ENCODE measurements at places on chromosomes 12 and 14.

DNA sequence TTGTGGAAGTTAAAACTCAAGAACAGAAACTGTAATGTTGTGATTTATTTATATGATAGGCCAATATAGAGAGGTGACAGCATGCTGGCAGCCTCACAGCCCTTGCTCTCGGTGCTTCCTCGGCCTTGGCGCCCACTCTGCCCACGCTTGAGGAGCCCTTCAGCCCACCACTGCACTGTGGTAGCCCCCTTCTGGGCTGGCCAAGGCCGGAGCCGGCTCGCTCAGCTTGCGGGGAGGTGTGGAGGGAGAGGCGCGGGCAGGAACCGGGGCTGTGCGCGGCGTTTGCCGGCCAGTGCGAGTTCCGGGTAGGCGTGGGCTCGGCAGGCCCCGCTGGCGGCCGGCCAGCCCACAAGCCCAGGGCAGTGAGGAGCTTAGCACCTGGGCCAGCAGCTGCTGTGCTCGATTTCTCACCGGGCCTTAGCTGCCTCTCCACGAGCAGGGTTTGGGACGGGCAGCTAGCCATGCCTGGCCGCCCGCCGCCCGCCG, 65.8 kb upstream of the SLC8A3 start:
- DNase-seq: no peak

- DNase-seq: no peak
Observed at GRCh38 chr12:109418848-109419480, 58.1 kb downstream of the KCTD10 start.

DNA sequence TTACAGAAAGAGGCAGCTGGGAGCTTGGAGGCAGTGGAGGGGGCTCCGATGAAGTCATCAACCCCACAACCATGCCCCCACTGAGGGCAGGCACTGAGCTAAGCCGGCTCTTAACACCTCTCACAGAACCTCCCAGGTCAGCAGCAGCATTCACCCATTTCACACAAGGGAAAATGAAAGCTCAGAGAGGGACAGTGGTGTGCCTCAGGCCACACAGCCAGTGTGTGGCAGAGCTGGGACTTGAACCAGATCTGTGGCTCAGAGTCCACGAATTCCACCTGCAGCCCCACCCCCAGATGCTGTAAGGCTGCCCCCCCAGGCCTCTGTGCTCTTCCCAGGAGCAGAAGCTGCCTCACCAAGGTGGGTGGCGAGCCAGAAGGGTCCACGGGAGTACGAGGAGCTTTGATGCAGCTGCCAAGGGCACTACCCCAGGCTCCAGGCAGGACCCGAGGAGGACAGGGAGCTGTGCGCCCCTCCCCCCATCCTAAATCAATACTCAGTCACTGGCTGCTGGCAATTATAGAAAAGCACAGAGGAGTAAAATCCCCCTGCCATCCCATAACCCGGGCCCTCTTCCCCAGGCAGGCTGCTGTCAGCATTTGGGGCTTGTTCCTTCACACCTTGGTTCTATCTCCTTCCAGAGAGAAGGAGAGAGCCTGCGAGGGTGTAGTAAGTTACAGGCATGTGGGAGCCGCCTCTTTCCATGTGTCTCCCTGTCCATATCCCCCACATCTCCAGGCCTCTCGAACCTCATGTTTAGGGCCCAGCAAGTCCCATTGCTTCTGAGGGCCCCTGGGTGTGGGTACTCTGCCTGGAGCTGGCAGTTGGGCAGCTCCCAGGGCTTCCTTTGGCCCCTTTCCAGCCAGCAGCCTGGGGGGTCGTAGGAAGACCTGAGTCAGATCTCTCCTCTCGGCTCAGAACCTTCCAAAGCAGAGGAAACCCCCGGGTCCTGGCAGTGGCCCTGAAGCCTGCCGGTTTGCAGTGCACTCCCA, 47.6 kb downstream of the FAM222A start:
- no peak for DNase-seq

GRCh38 chr12:19183121-19183838, 53.7 kb downstream of the PLEKHA5 start:
- DNase-seq: no peak

GRCh38 chr14:99081156-99081765, 190.7 kb downstream of the BCL11B start:
- DNase-seq: no peak

- no peak for DNase-seq
Observed at GRCh38 chr12:118922405-118922804, 58.9 kb upstream of the SRRM4 start.

GRCh38 chr12:32983332-32983731, 86.8 kb upstream of the PKP2 start:
- DNase-seq: no peak

GRCh38 chr12:87152075-87152474, 877.1 kb downstream of the C12orf50 start:
- DNase-seq: no peak

GRCh38 chr12:129201029-129201428, 347.8 kb downstream of the GLT1D1 start:
- no peak for DNase-seq

DNA sequence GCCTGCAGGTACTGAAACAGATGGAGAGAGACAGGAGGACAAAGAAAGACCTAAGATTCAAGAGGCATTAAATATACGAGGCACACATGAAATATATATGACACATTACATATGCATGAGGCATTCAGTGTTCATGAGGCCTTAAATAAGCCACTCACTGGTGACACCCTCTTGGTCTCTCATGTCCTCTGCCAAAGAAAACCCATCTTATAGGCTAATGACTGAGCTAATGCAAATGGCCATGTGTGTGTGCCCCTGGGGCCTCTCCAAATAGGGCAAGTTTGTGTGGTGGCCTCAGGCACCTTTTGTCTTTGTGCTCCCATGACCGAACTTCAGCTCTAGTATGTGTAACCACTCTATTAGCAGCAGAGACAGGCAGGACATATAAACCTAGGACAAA, 18.8 kb downstream of the COQ6 start:
- DNase-seq: no peak

GRCh38 chr12:124008595-124008994, 35.6 kb downstream of the ZNF664 start:
- no peak for DNase-seq

DNA sequence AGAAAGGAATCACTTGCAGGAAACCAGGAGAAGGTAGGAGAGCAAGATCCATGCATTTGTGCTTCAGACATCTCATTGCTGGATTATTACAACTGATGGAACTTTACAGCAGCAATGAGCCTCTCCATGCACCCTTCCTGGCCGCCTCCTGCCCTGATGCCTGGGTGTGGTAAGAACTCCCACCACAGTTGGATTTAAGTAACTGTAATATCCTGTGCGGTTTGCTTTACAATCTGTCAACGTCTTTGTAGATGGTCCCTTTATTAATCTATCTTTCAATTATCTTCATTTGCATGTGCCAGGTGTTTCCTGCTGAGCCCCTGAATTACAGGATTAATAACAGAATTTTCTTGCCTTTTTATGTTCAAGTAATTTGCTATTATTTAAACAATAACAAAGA, 1300.5 kb upstream of the TMEM132C start:
- DNase-seq: no peak

GRCh38 chr14:26917086-26917485, 319.3 kb upstream of the NOVA1 start:
- no peak for DNase-seq

DNA sequence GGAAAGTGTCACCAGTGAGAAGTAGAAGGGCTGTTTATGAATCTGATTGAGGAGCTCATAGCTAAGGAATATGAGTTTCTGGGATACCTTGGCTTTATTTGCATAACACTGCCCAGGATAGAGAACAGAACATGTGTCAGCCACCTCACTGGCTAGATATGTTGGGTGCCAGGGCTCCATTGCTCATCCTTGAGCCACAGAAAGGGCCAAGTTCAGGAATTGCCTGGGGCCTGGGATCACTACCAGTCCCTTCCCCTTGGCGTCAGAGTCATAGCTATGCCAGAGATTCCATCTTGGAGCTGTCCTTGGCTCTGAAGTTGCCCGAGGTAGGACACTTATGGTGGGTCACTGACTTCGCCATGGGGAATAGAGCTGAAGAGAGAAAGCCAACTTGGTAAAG, 49.0 kb downstream of the IFT43 start:
- DNase-seq: no peak

- DNase-seq: no peak
Observed at GRCh38 chr12:102051431-102051965, 10.3 kb downstream of the WASHC3 start.

DNA sequence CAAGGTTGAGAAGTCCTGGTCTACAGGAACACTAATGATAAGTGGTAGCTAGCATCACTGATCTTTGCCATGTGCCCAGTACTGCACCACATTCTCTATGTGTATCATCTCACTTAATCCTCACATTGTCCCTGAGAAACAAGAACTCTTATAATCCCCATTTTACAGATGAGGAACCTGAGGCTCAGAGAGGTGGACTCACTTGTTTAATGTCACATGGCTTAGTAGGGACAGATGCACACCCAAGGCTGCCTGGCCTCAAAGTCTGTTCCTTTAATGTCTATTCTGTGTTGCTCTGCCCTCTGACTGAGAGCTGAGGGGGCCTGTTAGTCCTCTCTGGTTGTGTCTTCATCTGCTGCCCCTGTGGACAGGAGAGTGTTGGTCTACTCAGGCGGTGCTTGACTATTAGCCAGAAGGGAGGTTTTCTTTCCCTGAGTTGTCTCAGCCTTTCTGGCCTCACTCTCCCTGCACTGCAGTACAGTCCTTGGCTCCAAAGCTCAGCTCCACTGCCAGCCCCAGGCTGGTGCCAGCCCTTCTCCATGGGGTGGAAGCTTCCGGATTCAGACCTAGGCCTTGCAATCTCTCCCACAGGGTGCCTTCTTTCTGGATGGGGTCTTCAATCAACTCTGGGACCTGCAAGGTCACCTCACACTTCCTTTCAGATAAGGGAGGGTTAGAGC, 4.9 kb upstream of the DYNLL1 start:
- DNase-seq: no peak

DNA sequence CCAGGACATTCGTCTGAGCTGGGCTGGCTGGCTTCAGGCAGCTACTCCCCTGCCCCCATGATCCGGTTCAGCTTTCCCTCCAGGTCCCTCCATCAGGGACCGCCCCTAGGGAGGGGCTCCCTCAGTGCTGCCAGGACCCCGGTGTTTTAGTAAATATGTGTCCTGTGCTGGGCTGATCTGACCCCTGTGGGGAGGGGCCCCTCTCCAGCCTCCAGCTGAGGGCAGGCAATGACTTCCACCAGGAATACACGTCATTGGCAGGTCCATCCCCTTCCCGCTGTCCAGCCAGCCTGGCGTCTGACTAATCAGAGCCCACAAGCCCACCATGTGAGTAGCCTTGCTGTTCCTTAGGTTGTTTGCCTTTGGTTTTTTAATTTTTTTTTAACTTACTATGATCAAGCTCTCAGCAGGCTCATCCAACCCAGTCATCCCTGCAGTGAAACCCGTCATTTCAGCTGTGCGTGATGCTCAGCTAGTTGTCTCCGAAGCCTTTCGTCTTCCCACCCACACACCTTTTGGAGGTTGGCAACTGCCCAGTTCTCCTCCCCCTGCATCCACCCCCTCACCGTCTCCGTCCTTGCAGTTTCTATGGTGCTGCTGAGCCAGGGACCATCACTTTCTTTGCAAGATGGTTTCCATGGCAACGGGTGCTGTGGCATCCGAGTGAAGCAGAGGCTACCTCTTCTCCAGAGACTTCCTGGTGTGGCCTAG, 16.0 kb upstream of the SERPINA4 start:
- DNase-seq: no peak

- DNase-seq: no peak
Observed at GRCh38 chr12:71452006-71452405, 12.4 kb downstream of the LGR5 start.

GRCh38 chr12:75366629-75367028, 24.3 kb upstream of the GLIPR1L2 start:
- no peak for DNase-seq

DNA sequence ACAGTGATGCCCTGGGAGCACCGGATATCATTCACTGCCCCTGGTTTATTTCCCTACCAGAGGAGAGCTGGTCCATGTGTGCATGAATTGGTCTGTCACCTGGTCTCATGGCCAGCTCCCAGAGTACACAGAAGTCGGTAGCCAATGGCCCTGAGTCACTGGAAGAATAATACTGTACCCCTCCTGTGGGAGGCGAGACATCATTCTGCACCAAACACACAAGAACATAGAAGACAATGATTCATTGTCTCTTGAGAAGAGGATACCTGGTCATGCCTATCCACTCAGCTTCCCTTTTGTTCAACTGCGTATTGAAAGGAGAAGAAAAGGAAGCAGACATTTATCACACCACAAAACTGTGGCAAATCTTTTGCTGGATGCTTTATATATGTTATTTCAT, 216.2 kb downstream of the DPF3 start:
- no peak for DNase-seq

DNA sequence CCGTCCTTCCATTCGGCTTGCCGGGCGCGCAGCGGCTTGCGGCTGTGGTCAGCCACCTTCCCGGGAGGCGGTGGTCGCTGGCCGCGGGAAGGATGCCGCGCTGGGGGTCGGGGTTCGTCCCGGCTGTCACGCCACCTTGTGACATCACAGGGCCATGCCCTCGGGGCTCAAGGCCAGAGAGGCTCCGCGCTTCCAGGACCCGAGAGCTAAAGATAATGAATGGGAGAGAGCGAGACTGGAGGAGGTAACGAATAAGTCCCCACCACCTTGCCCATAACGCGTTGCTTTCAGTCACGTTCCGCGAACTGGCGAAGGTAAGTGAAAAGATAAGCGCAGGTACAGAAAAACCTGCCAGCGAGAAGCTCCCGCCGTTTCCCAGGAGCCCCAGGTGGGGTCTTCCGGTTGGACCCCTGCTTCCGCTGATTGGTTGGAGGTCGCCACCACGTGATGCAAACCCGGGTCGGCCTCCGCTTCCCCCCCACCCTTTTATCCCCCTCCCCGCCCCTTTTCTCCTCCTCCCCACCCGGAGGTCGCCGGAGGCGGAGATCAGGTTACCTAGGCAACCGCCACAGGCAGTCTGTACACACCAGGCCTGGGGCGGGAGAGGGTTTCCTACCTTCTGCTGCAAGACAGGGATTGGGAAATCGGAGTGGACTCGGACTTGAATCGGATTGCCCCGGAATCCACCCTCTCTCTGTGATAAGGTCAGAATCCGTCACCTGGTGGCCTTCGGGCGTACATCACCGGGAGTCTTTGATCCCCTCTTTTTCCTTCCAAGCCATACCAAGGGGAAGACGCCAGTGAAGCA, at the start of gene LRRC9:
Gene LRRC9, plus strand, starts transcription at position 575 of the 808 bp plus-strand sequence.
- no peak for DNase-seq

GRCh38 chr14:73736842-73737241, 22.7 kb upstream of the PNMA1 start:
- DNase-seq: no peak

DNA sequence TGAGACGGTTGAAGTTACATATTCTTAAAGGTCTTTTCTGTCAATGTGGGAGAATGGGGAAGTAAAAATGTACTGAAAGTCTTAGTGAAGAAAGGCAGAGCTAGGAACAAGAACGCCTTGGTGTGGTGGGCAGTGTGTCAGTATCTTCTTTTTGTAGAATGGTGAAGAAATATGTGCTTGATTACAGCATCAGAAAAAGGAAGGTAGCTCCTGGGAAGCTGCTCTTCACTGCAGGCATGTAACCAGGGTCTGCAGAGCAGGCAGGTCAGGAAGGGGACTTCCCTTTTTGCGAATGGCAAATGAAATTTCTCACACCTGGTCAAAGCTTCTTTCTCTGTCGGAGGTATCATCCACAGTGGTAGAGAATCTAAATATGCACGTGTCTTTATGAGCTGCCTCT, 226.2 kb downstream of the ADAMTS20 start:
- DNase-seq: no peak
